ENCODE measurements at places on chromosomes 3 and 15.

GRCh38 chr3:196694202-196694638 is 17.8 kb downstream of the CEP19 start:
- no peak for DNase-seq

- no peak for DNase-seq
Measured at GRCh38 chr3:54853573-54854404, 74.1 kb downstream of the LRTM1 start.

DNA sequence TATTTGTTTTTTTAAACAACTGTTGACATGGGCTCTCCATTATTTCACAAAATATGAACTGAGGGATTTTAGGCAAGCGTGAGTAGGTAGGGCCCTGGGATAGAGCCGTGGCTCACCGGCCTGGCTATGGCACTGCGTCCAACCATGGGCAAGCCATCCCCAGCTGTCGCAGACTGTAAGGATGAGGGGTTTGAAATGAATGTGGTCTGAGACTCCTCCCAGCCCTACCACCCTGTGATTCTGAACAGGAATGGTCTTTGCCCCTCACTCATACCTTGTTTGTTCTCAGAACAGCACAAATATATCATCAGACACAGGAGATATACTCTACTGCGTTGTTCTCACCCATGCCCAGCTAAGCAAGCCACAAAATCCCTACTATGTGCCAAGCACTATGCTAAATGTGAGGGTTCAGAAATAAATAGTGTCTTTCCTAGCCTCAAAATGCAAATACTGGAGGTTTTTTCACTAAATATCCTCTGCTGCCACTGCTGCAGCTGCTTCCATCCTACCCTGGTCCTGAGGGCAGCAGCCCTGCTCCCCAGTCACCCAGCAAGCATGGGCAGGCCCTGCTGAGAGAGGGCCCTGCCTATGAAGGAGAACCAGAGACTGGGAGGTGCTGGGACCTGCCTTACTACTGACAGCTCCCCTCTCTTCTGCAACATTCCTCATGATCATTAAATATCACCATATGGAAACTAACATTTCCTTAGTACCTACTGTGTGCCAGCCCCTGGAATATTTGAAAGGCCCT is 102.8 kb downstream of the XXYLT1 start:
- DNase-seq = no peak

DNA sequence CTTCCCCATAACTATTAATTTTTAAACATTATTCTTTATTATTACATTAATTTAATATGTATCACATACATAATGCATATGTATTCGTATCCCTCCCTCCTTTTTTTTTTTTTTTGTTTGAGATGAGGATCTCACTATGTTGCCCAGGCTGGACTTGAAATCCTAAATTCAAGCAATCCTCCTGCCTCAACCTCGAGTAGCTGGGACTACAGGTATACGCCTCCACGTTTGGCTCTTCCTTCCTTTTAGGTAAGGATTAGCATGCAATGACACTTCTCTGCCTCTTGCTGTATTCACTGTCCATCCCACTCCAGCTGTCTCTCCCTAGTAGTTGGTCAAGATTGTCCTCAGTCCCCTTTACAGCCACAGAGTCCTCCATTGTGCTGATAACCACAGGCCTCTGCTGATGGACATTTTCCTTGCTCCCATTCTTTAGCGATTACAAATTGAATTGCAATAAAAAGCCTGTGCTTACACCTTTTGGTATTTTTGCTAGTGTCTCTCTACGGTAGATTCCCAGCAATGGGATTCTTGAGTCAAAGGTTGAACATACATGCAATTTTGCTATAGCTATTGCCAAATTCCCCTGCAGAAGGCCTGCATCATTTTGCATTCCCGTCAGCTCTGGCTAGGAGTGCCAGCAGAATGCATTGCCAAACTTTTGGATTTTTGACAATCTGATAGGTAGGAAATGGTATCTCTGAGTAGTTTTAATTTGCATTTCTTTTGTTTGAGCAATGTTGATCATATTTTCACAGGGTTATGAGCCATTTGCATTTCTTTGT is 156.6 kb downstream of the SMAD6 start:
- DNase-seq = no peak

- no peak for DNase-seq
Measured at GRCh38 chr3:178231645-178232044, 304.6 kb upstream of the KCNMB2 start.

- no peak for DNase-seq
Measured at GRCh38 chr3:139202226-139202958, 141.4 kb upstream of the MRPS22 start.

DNA sequence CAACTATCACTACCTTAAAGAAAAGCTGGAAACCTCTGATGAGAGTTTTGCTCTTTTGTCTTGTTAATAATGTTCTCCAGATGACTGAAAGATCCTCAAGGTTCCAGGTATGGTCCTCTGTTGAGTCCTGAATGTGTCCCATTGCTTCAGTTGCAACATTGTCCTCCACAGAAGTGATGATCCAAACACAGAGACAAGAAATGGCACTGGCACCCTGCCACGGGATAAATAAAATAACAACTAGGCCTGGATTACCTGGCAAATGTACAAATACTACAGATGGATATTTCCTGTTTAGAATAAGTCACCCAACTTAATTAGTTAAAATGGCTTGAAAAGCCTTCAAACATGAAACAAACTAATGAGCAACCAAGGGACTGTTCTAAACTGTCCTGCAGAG is 58.3 kb downstream of the EIF3J start:
- no peak for DNase-seq

GRCh38 chr3:122298239-122298638 is 26.8 kb upstream of the CSTA start:
- no peak for DNase-seq

DNA sequence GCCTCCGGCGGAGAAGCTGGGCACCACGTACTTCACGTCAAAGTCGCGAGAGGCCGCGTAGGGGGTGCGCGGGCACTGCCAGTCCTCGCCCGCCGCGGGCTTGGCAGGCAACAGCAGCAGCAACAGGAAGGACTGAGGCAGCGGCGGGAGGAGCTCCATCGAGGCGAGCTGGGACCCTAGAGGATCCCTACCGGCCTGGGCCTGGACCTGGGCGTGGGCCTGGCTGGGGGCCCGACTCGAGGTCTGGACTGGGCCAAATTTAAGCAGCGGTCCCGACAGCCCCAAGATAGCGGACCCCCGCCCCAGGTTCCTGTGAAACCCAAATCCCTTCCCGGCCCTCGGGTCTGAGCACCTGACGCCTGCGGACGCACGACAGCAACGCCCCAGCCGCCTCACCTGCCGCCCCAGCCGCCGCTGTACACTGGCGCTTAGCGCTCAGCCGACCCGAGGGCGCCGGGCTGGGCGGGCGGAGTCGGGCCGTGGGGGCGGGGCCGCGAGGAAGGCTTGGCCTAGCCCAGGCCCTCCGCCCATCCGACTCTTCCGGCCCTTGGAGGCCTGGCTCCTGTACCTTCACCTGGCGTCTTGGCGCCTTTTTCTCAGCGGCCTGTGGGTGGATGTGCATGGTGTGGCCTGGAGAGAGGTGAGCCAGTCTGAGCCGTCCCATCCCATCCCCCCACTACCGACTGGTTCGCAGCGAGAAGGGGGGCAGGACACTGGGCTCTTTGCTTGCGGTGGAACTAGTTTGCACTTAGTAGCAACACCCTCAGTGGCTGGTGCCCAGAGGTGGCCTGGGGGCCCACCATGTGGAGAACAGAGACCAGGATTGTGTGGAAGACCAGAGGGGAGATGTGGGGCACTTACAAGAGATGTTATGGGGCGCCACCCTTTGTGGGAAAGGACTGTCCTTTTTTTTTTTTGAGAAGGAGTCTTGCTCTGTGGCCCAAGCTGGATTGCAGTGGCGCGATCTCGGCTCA is at the start of gene MST1R:
TSS of gene MST1R (minus strand) at position 423 of the 974 bp plus-strand sequence. CDS start at position 159, 264 bp downstream.
- peak; percentile 68 for DNase-seq

DNA sequence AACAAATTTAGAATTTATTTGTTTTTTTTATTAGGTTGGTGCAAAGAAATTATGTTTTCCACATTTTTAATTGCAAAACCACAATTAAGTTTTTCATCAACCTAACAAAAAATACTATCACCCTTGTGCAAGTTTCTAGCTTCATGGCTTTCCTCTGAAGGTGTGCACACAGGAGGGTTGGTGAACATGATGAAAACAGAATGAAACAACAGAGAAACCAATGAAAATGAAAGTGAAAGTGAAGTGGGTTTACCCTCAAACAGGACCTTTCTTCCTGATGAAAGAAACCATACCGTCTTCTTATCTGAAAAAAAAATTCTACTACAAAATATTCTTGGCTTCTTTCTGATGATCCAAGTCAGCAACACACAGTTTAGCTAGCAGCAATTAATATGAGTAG is 71.9 kb upstream of the FEZF2 start:
- no peak for DNase-seq
